Placental pericyte (primary cell): ENCODE measurements at places on chromosomes 12 and 14. TPM values are rescaled to one million over a fixed set of nuclear protein-coding genes. Genes with fewer than 3 reads are reported as not detected.

Gene HPD
- total RNA-seq, result 0.22 TPM in 1 of 2 replicates, not detected in the other

Gene PKP2
- 3.7 and 39.6 TPM in 2 replicates for total RNA-seq

Gene EP400
- total RNA-seq, result 21.6 and 23.4 TPM in 2 replicates

Gene SOX5
- 20.5 and 22.5 TPM in 2 replicates for total RNA-seq

Gene LHX5
- total RNA-seq, result not detected in 2 replicates

Gene OR6C2
- total RNA-seq, result not detected in 2 replicates

Gene SLIRP
- total RNA-seq, result 91.8 and 108 TPM in 2 replicates

Gene SOAT2
- not detected in 2 replicates for total RNA-seq

Gene DLK1
- not detected in 2 replicates for total RNA-seq

Gene INSM2
- total RNA-seq, result not detected in 2 replicates

Gene EML1
- total RNA-seq, result 9.4 and 64.9 TPM in 2 replicates

Gene POTEM
- total RNA-seq, result not detected in 2 replicates

Gene TAS2R42
- not detected in 2 replicates for total RNA-seq

Gene NEMF
- total RNA-seq, result 48.6 and 61.4 TPM in 2 replicates

Gene KRT72
- not detected in 2 replicates for total RNA-seq

Gene PIP4K2C
- total RNA-seq, result 30.6 and 31.4 TPM in 2 replicates

Gene MYF6
- total RNA-seq, result not detected in 2 replicates

Gene SDR9C7
- total RNA-seq, result not detected in 2 replicates

Gene CCDC184
- total RNA-seq, result 0.29 and 1.1 TPM in 2 replicates

Gene GSG1
- total RNA-seq, result 0.43 and 0.44 TPM in 2 replicates

Gene SLC7A7
- 7.4 and 26.5 TPM in 2 replicates for total RNA-seq

Gene MDGA2
- total RNA-seq, result under 0.01 and 0.43 TPM in 2 replicates

Gene ATG2B
- total RNA-seq, result 26.3 and 31.4 TPM in 2 replicates

Gene SLC10A1
- total RNA-seq, result not detected in 2 replicates

Gene MAP3K12
- total RNA-seq, result 38.5 and 50.6 TPM in 2 replicates

Gene WNT5B
- 9.6 and 120 TPM in 2 replicates for total RNA-seq

Gene STAC3
- total RNA-seq, result 0.43 and 0.66 TPM in 2 replicates

Gene C12orf76
- total RNA-seq, result 3.9 and 5.9 TPM in 2 replicates

Gene NANOG
- total RNA-seq, result under 0.01 and 0.14 TPM in 2 replicates

Gene CD163
- total RNA-seq, result 0.43 TPM in 1 of 2 replicates, not detected in the other

Gene ANKRD52
- 21.2 and 39.4 TPM in 2 replicates for total RNA-seq

Gene TBX3
- 24.7 and 182 TPM in 2 replicates for total RNA-seq

Gene AQP6
- total RNA-seq, result not detected in 2 replicates

Gene HIP1R
- total RNA-seq, result 9.6 and 15.6 TPM in 2 replicates

Gene ACSS3
- total RNA-seq, result 2.6 and 7.7 TPM in 2 replicates

Gene NOC4L
- total RNA-seq, result 17.9 and 29.2 TPM in 2 replicates

Gene PROX2
- not detected in 2 replicates for total RNA-seq

Gene NABP2
- 26.3 and 42.1 TPM in 2 replicates for total RNA-seq
